ENCODE measurements at places on chromosomes 7 and 10.

- peak; percentile 82 for DNase-seq
Measured at GRCh38 chr10:86971232-86971991, 3.1 kb downstream of the ADIRF start.

DNA sequence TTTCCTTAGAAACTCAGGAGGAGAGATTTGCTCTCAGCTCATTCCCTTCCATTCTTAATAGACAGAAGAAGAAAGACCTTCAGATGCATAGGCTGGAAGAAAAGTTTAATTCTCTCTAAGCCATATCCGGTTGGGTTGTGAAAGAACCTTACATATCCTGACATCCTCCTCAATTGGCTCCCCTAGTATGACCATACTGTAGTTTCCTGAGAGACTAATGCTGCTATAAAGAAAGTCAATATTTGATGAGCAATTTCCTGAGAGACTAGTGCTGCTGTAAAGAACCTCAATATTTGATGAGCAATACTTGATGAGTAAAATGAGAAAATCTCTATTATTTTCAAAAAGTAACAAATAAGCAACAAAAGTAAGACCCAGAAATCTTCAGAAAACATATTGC, 888.5 kb upstream of the SORCS1 start:
- no peak for DNase-seq

GRCh38 chr7:92304406-92304893, 58.7 kb downstream of the ANKIB1 start:
- DNase-seq, result no peak

DNA sequence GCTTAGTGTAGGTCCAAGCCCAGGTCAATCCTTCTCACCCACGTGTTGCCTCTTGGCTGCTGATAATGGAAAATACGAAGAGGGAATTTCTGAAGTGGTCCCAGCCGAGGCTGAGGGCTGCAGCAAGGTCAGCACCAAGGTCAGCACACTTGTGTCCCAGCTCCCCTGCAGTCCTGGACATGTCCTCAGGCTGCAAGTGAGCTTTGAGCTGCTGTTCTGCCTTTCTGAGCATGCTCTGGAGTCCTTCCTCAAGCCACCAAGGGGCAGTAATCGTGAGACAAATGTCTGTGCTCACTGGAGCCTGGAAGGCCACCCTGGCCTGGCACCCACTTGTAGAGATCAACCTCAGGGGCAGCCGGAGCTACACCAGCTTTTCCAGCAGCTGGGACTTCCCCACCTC, 28.3 kb downstream of the DRGX start:
- DNase-seq, result no peak

DNA sequence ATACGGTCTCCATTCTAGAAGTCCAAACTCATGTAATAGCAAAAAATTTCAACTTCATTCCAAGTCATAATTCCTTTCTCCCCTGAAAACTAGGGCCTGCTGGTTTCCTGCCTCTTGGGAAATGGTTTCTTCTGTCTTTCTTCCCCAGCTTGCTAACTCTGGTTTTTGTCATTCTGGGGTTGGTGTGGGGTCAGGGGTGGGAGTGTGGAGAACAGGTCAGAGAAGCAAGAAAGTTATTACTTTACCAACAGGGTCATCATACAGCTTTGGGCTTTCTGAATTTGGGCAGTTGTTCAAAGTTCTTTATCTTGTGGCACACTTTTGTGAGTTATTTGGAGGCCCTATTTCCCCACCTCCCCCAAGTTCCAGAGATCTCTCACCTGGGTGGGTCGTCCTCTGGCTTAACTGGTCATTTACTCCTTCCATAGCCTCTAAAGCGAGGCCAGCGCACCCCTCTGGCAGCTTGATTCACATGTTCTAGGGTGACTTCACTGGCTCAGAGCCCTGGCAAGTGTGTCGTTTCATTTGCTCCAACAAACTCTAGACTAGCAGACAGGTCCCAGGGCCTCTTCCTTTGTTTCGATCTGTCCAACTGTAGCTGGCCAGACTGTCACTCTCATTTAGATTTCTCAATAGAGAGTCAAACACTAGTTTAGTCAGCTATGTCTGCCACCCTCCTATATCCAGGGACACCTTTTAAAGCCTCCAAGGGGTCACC, 161.2 kb downstream of the JCAD start:
- no peak for DNase-seq

- no peak for DNase-seq
Measured at GRCh38 chr10:59589796-59590195, 119.9 kb downstream of the SLC16A9 start.

DNA sequence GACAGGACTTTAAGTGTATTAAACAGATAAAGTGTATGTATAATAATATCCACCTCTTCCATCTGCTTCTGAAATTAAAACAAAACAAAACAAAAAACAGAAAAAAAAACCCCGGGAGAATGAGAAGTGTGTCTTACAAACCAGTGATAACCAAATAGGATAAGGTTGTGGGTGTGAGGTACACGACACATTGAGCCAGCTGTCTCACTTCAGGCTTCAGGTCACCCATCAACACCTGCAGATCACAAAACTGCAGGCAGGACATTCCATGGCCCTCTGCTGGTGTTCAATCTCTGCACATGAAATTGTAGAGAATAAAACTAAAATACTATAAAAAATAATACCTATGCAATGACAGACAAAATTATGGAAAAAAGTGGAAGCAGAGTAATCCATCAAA, 339.9 kb downstream of the SFMBT2 start:
- no peak for DNase-seq

DNA sequence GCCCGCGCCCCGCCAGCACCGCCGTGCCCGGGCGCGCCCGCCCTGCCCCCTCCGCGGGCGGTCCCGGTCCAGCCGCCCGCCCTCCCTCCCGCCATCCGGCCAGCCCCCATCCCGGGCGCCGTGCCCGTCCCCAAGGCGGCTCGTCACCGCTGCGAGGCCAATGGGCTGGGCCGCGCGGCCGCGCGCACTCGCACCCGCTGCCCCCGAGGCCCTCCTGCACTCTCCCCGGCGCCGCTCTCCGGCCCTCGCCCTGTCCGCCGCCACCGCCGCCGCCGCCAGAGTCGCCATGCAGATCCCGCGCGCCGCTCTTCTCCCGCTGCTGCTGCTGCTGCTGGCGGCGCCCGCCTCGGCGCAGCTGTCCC, at the start of gene HTRA1:
Gene HTRA1 (plus strand): TSS at position 187 of the 362 bp plus-strand sequence. CDS start 100 bp downstream, at position 287.
- DNase-seq, result no peak

DNA sequence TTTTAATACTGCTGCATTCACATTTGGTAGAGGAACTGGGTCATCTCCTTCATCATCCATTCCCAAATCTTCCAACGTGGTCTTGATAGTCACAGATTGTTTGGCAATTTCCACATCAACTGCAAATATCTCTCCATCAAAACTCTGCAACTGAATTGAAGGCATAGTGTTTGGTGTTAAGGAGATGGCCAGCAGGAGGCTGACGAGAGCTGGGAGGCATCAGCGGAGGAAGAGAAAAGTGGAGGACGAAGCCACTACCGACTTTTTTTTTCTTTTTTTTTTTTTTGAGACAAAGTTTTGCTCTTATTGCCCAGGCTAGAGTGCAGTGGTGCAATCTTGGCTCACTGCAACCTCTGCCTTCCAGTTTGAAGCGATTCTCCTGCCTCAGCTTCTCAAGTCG, 205.0 kb upstream of the KCTD7 start:
- DNase-seq, result no peak

DNA sequence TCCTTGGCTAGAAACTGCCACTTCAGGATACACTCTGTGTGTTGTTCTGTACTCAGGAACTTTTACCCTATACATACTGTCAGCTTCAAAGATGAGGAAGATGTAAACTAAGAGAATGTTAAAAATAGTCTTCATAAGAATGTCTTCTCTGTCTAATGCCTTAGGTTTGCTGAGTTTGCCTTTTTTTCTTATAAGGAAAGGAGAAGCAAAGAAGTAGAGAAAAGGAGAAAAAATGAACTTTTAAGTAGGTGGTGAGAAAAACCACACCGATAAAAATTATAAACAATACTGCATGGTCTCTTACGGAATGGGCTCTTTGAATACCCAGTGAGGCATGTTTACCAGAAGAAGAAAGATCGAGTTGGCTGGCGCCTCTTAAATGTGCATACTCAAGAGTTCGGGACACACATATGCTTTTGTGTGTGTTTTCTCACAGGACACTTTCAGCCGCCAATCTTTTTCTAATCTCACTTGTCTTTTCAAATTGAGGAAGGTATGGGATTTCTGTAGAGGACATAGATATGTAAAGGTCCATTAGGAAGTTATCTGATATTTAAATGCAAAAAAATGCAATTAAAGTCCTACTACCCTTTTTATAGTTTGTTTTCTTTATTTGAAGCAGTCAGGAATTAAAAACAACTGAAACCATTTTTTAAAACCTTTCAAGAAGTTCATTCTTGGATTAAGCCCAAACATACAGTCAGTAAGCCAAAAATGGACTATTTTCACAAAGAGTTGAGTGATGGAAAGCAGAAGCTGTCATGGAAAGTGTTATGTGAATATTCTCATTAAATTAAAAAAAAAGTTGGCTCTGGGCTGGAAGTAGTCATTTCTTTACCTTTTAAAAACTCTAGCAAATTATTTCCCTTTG, 100.6 kb upstream of the MDFIC start:
- DNase-seq, result no peak

DNA sequence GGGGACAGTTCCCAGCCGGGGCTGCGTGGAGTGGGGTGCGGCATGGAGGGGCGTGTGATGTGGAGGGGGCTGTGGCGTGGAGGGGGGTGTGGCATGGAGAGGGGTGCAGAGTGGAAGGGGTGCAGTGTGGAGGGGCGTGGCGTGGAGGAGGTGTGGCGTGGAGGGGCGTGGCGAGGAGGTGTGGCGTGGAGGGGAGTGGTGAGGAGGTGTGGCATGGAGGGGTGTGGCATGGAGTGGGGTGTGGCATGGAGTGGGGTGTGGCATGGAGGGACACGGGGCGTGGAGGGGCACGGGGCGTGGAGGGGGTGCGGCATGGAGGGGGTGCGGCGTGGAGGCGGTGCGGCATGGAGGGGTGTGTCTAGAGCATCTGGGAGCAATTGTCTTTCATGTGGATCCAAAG, 33.6 kb downstream of the NKX6-2 start:
- no peak for DNase-seq

GRCh38 chr10:27439101-27439500, 65.0 kb upstream of the RAB18 start:
- no peak for DNase-seq

DNA sequence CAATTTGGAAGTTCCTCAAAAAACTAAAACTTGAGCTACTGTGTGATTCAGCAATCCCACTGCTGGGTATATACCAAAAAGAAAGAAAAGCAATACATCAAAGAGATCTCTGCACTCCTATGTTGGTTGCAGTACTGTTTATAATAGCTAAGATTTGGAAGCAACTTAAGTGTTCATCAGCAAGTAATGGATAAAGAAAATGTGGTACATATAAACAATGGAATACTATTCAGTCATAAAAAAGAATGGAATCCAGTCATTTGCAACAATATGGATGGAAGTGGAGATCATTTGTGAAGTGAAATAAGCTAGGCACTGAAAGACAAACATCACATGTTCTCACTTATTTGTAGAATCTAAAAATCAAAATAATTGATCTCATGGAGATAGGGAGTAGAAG, 16.5 kb upstream of the IMMP2L start:
- no peak for DNase-seq

GRCh38 chr7:157795643-157796042, 458.8 kb downstream of the DNAJB6 start:
- DNase-seq, result no peak

GRCh38 chr7:74627661-74628411, 29.7 kb upstream of the GTF2I start:
- no peak for DNase-seq

DNA sequence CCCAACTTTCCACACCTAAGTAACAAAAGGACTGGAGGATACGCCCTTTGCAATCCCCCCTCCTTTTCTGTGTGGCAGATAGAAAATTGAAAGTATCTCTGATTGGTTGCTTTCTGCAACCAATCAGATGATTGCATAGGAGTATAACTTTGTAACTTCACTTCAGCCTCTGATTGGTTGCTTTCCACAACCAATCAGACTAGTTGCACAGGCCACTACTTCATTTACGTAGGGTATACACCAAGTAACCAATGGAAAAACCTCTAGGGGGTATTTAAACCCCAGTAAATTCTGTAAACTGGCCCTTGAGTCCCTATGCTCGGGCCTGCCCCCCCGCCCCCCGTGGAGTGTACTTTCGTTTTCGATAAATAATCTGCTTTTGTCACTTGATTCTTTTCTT, 1080.4 kb downstream of the CNTNAP2 start:
- DNase-seq, result no peak

DNA sequence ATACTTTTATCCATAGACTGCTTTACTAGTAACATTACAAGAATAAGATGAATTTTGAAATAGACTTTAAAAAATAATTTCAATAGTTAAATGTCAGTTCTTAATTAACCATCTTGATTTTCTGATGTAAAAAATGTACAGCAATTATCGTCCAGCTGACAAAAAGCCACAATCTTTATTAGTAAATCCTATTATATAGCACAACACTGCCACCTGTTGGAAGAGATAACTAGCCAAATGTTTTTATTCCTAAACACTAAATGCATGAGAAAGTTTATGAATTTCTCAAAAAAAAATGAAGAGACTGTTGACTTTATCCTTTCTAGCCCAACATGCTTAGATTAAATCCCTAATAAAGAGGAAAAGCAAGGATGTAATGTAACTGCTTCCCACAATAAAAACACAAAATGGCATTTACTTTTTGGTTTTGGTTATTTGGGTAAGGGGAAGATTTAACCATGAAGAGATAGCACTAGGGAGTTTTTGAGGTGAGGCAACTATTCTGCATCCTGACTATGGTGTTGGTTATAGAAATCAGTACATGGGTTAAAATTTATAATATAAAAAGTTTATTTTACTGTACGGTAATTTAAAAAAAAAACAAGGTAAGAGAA, 8.0 kb downstream of the COA1 start:
- no peak for DNase-seq

DNA sequence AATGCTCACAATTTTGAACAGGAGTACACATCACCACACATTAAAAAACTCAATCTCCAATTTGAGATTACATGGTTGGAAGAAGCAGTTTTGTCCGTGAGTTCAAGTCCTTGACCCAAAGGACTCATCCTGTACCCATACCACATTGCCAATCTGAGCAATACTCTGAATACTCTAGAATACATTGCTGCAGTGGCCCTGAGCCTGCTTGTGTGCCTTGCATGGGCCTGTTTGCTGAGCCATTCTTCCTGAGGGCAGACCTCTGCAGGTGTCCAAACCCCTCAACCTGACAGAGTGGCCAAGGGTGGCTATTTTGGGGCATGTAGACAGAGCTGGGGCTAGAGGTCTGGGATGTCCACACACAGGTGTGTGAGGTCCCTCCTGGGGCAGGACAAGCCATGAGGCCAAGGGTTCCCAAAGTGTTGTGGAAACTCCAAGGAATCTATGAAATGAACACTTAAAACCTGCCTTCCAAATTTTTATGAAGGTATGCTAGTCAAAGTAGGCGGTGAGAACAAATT, 15.5 kb downstream of the AGMO start:
- no peak for DNase-seq
